A549 treated with RU486 at 1 μM for 4 hours (cell line): ENCODE measurements at places on chromosomes 6 and 20. TPM values are rescaled to one million over a fixed set of nuclear protein-coding genes. Genes with fewer than 3 reads are reported as not detected.

IL17A gene
- total RNA-seq = not detected in 5 replicates

OLIG3 gene
- total RNA-seq = not detected in 5 replicates

PTCRA gene
- not detected in 5 replicates for total RNA-seq

HBS1L gene
- 22.0 to 43.2 TPM (median 33.4 TPM) in 5 replicates for total RNA-seq

THBS2 gene
- total RNA-seq = 0.02 TPM in 1 of 5 replicates, not detected in the others

STX16 gene
- total RNA-seq = 25.8 to 37.3 TPM (median 33.6 TPM) in 5 replicates

FOXQ1 gene
- total RNA-seq = 3.5 to 7.5 TPM (median 6.7 TPM) in 5 replicates

TNF gene
- 0.10 to 0.19 TPM in 2 of 5 replicates, not detected in the others for total RNA-seq

BTN1A1 gene
- not detected in 5 replicates for total RNA-seq

BNIP5 gene
- total RNA-seq = not detected in 5 replicates

CBFA2T2 gene
- total RNA-seq = 3.8 to 7.4 TPM (median 6.3 TPM) in 5 replicates

AIG1 gene
- total RNA-seq = 22.3 to 29.6 TPM (median 25.2 TPM) in 5 replicates

PRKN gene
- total RNA-seq = 0.07 TPM in 1 of 5 replicates, not detected in the others

EYA4 gene
- 8.5 to 11.9 TPM (median 11.0 TPM) in 5 replicates for total RNA-seq

SNX9 gene
- total RNA-seq = 24.9 to 29.1 TPM (median 28.9 TPM) in 5 replicates

EPHA7 gene
- total RNA-seq = 0.03 to 0.18 TPM (median 0.07 TPM) in 5 replicates

SLC17A3 gene
- 0.53 to 1.4 TPM (median 0.93 TPM) in 5 replicates for total RNA-seq

TMEM200A gene
- 0.05 to 0.10 TPM (median 0.07 TPM) in 4 of 5 replicates, not detected in the other for total RNA-seq

HCK gene
- 0.08 to 0.13 TPM (median 0.10 TPM) in 4 of 5 replicates, not detected in the other for total RNA-seq

IPCEF1 gene
- total RNA-seq = 0.08 TPM in 1 of 5 replicates, not detected in the others

TRERF1 gene
- total RNA-seq = 5.3 to 8.8 TPM (median 7.4 TPM) in 5 replicates

ELOVL4 gene
- total RNA-seq = 1.2 to 1.9 TPM (median 1.6 TPM) in 5 replicates

SLC22A16 gene
- not detected in 5 replicates for total RNA-seq

ZNF318 gene
- 3.6 to 5.2 TPM (median 4.9 TPM) in 5 replicates for total RNA-seq

MYT1 gene
- 0.03 to 0.45 TPM (median 0.27 TPM) in 4 of 5 replicates, not detected in the other for total RNA-seq

BEND6 gene
- 0.53 to 1.6 TPM (median 0.88 TPM) in 5 replicates for total RNA-seq

IL20RA gene
- 0.03 TPM in 1 of 5 replicates, not detected in the others for total RNA-seq

SNAI1 gene
- 11.0 to 18.7 TPM (median 15.1 TPM) in 5 replicates for total RNA-seq

RAMACL gene
- 0.09 to 0.18 TPM in 2 of 5 replicates, not detected in the others for total RNA-seq

XKR7 gene
- 0.01 TPM in 1 of 5 replicates, not detected in the others for total RNA-seq

RSPH3 gene
- total RNA-seq = 3.4 to 5.5 TPM (median 4.6 TPM) in 5 replicates

TRPC4AP gene
- 48.3 to 58.1 TPM (median 54.8 TPM) in 5 replicates for total RNA-seq

WFDC5 gene
- not detected in 5 replicates for total RNA-seq

TUBB1 gene
- total RNA-seq = not detected in 5 replicates

HTR1E gene
- not detected in 5 replicates for total RNA-seq

OR2W1 gene
- not detected in 5 replicates for total RNA-seq

IP6K3 gene
- 0.08 to 0.19 TPM (median 0.12 TPM) in 3 of 5 replicates, not detected in the others for total RNA-seq

SAPCD1 gene
- 2.0 to 4.2 TPM (median 3.7 TPM) in 5 replicates for total RNA-seq

MRPS18B gene
- 67.0 to 111 TPM (median 71.7 TPM) in 5 replicates for total RNA-seq

MEA1 gene
- total RNA-seq = 90.8 to 113 TPM (median 93.1 TPM) in 5 replicates
